ENCODE measurements at places on chromosomes 7 and 10.

- H3K27me3 ChIP-seq = no peaks in the 10 kb centered on the region
- DNase-seq = no peak
- no peak overlapping the region for H3K27ac ChIP-seq
- H3K36me3 ChIP-seq = no peaks in the 10 kb centered on the region
- H3K4me1 ChIP-seq = no peaks in the 10 kb centered on the region
- no peak overlapping the region for H3K4me3 ChIP-seq
These were observed 21.3 kb downstream of the TAS2R16 start for GRCh38 chr7:122974229-122974628.

- H3K27ac ChIP-seq = peak overlapping the region; percentile 92
- peaks cover 59% of the 10 kb centered on the region for H3K4me1 ChIP-seq
- peak; percentile 71 for DNase-seq
- H3K4me3 ChIP-seq = peak overlapping the region; percentile 89
These were observed 2.4 kb downstream of the SFMBT2 start for GRCh38 chr10:7408291-7409044.

GRCh38 chr10:126549344-126549743 lies 121.1 kb downstream of the C10orf90 start:
- H3K36me3 ChIP-seq = no peaks in the 10 kb centered on the region
- H3K4me3 ChIP-seq = no peak overlapping the region
- H3K4me1 ChIP-seq = no peaks in the 10 kb centered on the region
- no peak for DNase-seq

- H3K36me3 ChIP-seq = no peaks in the 10 kb centered on the region
- no peaks in the 10 kb centered on the region for H3K4me1 ChIP-seq
- H3K4me3 ChIP-seq = no peak overlapping the region
- DNase-seq = no peak
- H3K27me3 ChIP-seq = no peaks in the 10 kb centered on the region
- H3K27ac ChIP-seq = no peak overlapping the region
These were observed 80.4 kb upstream of the PDE1C start for GRCh38 chr7:32150589-32150988.

DNA sequence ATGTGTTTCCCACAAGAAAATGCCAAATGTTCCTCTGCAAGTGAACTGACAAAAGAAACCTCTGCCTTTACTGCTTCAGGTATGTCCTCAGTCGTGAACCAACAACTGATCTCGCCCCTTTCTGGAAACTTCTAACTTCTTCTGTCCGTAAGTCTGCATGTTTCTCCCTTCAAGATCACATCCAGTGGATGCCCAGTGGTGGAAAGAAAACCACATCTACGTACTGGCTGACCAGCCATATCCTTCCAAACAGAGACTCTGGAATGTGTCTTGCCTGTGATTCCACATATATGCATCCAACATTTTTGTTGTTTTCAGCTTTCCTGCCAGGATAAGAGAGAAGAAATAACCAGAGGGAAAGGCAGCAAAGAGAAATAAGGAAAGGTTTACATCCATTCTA lies 152.7 kb downstream of the GLI3 start:
- DNase-seq = no peak
- H3K4me1 ChIP-seq = no peaks in the 10 kb centered on the region
- no peaks in the 10 kb centered on the region for H3K27me3 ChIP-seq
- no peaks in the 10 kb centered on the region for H3K36me3 ChIP-seq
- no peak overlapping the region for H3K4me3 ChIP-seq

DNA sequence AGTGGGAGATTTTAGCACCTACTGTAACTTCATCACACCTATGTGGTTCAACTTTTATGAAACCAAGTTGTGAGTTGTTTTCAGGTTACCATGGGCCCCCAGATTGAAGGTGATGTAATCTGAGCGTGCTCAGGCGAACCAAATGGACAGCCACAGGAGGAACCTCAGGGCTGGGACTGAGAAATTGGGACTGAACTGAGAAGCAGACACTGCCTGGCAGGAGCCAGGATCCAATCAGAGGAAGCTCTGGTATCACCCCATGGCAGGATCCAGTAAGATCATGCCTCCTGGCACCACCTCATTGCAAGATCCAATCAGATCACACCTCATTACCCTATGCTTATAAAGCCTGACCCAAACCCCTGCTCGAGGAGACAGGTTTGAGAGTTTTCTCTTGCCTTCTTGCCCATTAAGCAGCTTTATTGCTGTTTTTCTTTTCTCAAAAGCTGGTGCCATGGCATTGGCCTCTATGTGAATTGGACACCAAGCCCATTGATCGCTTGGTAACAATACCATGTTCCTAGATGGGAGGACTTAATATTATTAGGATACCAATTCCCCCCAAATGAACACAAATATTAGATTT lies 43.2 kb upstream of the GDF10 start:
- peak overlapping the region; percentile 57 for H3K4me3 ChIP-seq
- peak; percentile 22 for DNase-seq
- H3K27ac ChIP-seq = peak overlapping the region; percentile 92
- H3K27me3 ChIP-seq = no peaks in the 10 kb centered on the region

GRCh38 chr7:45601816-45602540 lies 27.8 kb downstream of the ADCY1 start:
- DNase-seq = no peak
- H3K4me3 ChIP-seq = no peak overlapping the region
- no peak overlapping the region for H3K27ac ChIP-seq
- H3K4me1 ChIP-seq = no peaks in the 10 kb centered on the region
- H3K36me3 ChIP-seq = no peaks in the 10 kb centered on the region

DNA sequence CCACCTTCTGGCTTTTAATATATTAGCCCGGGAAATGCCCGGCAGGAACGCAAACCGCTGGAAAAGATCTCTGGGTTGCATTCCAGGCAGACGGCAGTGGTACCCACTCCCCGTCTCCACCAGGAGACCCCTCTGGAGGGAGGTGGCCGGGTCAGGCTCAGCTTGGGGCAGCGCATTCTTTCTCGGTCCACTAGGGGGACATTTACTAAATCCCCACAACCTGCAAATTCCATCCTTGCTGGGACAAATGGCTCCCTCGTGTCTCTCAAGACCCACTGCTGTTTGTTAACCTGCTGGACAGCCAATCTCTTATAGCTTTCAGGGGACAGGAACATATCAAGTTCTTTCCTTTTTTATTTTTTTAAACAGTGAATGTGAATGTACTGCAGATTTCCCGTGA lies 45.8 kb upstream of the CARD11 start:
- H3K27me3 ChIP-seq = no peaks in the 10 kb centered on the region
- H3K4me1 ChIP-seq = peaks cover 44% of the 10 kb centered on the region
- no peaks in the 10 kb centered on the region for H3K36me3 ChIP-seq
- H3K27ac ChIP-seq = no peak overlapping the region

DNA sequence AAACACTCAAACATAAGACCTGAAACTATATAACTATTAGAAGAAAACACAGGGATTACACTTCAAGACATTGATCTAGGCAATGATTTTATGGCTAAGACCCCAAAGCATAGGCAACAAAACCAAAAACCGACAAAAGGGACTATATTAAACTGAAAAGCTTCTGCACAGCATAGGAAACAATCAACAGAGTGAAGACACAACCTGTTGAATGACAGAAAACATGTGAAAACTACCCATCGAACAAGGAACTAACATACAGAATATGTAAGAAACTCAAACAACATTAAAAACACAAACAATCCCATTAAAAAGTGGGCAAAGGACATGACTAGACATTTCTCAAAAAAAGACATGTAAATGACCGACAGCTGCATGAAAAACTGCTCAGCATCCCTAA lies 109.0 kb downstream of the ALOX5 start:
- H3K27ac ChIP-seq = no peak overlapping the region
- no peak overlapping the region for H3K4me3 ChIP-seq
- no peak for DNase-seq

DNA sequence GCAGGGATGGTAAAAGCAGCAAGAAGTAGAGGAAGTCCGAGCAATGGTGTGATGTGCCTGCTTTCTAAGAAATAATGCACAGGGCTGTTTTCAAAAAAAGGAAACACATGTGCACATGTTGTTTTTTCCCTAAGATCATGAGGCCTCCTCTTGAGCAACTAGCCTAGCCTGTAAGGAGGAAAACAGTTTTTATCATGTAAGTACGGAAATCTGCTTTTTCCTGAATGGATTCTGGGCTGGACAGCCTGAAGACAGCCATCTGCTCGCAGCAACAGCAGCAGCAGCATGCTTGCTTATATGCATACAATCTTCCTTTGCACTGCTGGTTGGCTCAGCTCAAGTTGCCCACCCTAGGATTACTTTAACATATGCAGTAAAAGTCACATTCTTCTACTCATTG lies 87.1 kb downstream of the HIBADH start:
- H3K4me1 ChIP-seq = no peaks in the 10 kb centered on the region
- H3K36me3 ChIP-seq = peaks cover 1% of the 10 kb centered on the region
- no peaks in the 10 kb centered on the region for H3K27me3 ChIP-seq
- H3K4me3 ChIP-seq = no peak overlapping the region

GRCh38 chr10:17637869-17638268 lies 6.1 kb upstream of the STAM start:
- peaks cover 9% of the 10 kb centered on the region for H3K4me1 ChIP-seq
- no peak overlapping the region for H3K4me3 ChIP-seq
- DNase-seq = no peak
- H3K27ac ChIP-seq = no peak overlapping the region

DNA sequence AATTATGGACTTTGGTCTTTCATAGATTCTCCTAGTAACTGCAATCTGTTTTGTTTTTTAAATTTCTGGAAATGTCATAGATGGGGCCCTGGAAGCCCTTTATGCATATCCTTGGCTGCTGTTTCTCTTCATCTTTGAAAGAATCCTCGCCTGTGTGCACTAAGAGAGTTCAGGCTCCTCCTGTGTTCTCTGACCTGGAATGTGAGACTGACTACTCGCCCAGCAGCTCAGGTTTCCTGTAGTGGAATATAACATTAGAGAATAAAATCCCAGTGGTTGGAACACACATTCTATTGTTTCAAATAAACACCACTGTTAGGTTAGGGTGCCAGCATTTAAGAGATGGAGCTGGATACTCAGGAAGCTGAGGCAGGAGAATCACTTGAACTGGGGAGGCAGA lies 56.3 kb downstream of the WDFY4 start:
- DNase-seq = no peak
- no peak overlapping the region for H3K27ac ChIP-seq
- no peaks in the 10 kb centered on the region for H3K27me3 ChIP-seq
- peaks cover 2% of the 10 kb centered on the region for H3K4me1 ChIP-seq

DNA sequence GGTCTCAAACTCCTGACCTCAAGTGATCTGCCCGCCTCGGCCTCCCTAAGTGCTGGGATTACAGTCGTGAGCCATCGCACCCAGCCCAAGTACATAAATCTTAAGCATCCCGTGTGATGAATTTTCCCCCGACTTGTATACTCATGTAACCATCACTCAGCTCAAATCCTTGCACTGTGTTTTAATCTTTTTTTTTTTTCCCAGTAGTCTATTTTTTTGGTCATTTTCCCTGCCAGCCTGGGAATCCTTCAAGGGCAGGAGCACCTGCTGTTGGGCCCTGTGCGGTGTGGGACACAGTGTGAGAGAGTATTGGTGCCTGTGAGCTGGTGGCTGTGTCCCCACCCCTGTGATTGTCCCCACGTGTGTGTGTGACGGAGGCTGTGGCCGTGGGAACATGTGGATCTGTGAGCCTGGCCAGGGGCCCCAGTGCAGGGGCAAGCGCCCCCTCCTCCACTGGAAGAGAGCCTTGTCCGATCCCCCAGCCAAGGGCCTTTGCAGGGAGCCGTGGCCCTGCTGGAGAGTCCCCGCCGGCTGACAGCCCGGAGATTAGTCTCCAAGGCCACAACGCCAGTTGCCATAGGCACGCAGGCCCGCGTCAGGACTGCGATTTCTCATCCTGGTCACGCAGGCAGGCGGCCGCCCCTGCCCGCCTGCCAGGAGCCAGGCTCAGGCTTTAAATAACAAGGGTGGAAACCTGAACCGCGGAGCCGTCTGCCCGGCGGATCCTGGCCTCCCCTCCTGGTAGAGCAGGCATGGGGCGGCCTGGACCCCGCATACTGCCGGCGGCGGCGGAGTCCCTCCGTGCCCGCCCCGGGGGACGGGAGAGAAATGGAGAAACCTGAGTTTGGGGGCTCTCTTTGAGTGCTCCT lies 26.5 kb downstream of the GTF2IRD1 start:
- H3K4me3 ChIP-seq = no peak overlapping the region
- no peak overlapping the region for H3K27ac ChIP-seq
- no peaks in the 10 kb centered on the region for H3K36me3 ChIP-seq
- H3K4me1 ChIP-seq = peaks cover 3% of the 10 kb centered on the region
- DNase-seq = no peak
- peaks cover 19% of the 10 kb centered on the region for H3K27me3 ChIP-seq

- H3K27me3 ChIP-seq = no peaks in the 10 kb centered on the region
- H3K4me3 ChIP-seq = peak overlapping the region; percentile 52
- DNase-seq = no peak
- H3K4me1 ChIP-seq = peaks cover 33% of the 10 kb centered on the region
- H3K36me3 ChIP-seq = no peaks in the 10 kb centered on the region
- no peak overlapping the region for H3K27ac ChIP-seq
These were observed 35.7 kb downstream of the SMNDC1 start for GRCh38 chr10:110268971-110269370.

- no peak overlapping the region for H3K27ac ChIP-seq
- no peaks in the 10 kb centered on the region for H3K4me1 ChIP-seq
- no peak overlapping the region for H3K4me3 ChIP-seq
These were observed 537.8 kb upstream of the AUTS2 start for GRCh38 chr7:69060516-69060915.

DNA sequence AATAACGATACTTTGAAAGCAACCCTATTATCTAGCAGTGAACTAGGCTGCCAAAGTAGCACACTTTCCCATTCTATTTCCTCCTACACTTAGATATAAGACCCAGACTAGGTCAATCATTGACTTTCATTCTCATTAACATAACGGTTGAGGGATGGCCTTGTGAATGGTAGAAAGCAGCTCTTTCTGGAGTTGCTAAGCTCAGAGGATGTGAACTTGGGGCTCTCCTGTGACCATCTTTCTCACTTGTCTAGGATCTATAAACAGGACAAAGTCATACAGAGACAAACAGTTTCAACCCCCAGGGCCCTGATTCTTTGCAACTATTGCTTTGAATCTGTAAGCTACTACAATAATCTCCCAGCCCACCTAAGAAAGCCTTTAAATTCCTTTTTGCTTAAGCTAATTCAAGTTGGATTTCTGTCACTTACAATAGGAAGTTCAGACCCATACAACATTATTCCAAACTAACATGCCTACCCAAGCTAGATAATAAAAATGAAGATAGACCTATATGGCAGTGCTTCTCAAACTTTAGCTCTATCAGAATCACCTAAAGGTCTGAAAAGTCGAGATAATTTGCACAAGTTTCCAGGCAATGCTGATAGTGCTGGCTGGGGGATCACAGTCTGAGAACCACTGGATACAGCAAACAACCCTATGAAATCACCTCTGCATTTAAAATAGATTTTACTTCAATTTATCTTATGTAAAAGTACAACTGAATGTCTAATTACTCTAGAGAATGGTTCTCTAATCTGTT lies 16.7 kb downstream of the P4HA1 start:
- peaks cover 6% of the 10 kb centered on the region for H3K36me3 ChIP-seq
- H3K4me3 ChIP-seq = no peak overlapping the region
- DNase-seq = no peak

GRCh38 chr7:87475359-87476178 lies at the start of gene ABCB4:
Gene ABCB4, minus strand, starts transcription at chr7:87475680. Its CDS starts 215 bp downstream, at chr7:87475465.
- H3K36me3 ChIP-seq = no peaks in the 10 kb centered on the region
- peak within 1 kb of the TSS; percentile 68 for H3K4me3 ChIP-seq
- DNase-seq = peak; percentile 7
- peaks cover 33% of the 10 kb centered on the region for H3K27me3 ChIP-seq
- peak within 1 kb of the TSS; percentile 67 for H3K27ac ChIP-seq

All from activated naive CD8-positive, alpha-beta T cell treated with anti-CD3 and anti-CD28 coated beads, Interleukin-2, amount 50 U/mL, for 24 hours (primary cell).